ENCODE measurements at places on chromosomes 16 and 17.

DNA sequence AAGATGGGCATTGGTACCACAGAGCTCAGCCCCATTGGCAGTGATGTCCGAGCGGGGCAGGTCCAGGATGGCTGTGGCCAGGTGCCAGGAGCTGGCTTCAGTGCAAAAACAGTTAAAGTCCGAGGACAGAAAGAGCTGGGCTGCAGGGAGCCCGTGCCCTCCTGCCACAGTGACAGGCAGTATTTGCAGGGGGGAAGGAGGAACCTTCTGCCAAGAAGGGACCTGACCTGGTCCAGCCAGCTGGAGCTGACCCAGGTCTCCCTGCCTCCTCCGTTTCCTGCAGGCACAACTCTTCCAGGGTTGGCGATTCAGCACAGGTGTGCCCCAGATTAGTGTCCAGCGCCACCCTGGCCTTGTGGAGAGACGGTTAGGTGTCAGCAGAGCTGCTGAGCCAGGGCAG is 199.0 kb downstream of the ENGASE start:
- DNase-seq: no peak

DNA sequence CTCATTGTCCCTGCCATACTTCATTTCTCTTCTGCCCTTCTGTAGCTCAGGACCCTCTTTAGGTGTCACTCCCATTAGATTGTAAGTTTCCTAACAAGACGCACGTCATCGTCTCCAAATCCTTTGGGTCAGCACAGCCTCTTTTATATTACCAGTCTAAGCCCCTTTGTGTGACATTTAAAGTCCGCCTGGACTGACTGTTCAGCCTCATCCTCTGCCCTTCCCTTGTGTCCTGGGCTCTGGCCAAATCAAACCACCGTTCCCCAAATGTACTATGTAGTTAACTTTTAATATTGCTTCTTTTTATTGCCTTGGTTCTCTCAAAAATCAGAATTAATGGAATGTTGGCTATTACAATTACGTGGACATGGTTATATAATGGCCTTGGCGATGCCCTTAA is 38.2 kb downstream of the PITPNC1 start:
- no peak for DNase-seq

GRCh38 chr17:60738287-60738686 is 60.6 kb downstream of the BCAS3 start:
- no peak for DNase-seq

GRCh38 chr17:50050431-50051032 is 5.4 kb upstream of the ITGA3 start:
- DNase-seq: no peak

GRCh38 chr17:44005527-44006271 is 1.3 kb downstream of the NAGS start:
- no peak for DNase-seq

GRCh38 chr16:59148056-59148768 is 414.1 kb upstream of the GOT2 start:
- no peak for DNase-seq

GRCh38 chr17:27569884-27570577 is 61.0 kb upstream of the LGALS9 start:
- no peak for DNase-seq

DNA sequence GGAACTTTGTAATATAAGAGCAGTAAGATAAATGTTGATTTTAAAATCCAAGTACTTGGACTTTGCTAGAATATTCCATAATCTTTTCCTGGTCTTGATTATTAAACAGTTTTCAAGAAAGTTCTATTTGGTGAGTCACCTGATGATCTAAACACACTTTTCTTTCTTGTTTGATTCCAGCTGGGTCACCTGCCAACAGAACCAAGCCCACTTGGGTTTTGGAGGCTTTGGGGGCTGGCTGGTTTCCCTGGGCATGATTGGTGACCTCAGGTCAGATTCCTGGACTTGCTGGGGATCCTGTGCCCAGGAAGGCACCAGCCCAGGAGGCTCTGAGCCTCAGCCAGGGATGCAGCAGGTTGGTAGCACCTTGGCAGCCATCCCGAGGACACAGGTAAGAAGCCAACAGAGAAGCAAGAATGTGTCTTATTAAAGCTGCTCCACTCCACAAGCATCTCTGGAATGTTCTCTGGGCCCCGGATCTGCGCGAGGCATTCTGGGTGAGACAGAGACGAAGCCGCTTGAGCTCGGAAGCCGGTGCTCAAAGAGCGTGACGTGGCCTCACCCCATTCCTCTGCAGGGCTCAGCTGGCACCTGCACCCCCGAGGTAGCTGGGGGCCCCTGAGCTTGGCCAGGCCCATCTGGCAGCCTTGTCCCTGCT is 3.1 kb upstream of the TEX19 start:
- DNase-seq: no peak

DNA sequence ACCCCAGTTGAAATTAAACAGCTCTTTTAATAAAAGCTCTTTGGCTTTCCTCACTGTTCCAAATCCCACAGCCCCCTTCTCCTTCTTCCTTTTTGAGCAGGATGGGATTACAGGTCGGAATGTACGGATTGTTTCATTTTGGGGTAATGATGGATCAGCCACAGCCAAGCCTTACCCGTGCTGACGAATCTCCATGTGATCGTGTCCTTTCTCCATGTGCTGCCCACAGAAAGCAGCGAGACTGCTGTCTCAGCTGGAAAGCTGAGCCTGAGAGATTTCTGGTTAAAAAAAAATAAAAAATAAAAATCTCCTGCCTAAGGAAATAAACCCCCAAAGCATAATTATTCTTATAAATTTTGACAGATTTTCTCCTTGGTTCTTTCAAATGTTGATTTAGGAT is 276.6 kb downstream of the CPPED1 start:
- DNase-seq: no peak

- no peak for DNase-seq
Observed at GRCh38 chr16:11398136-11398535, 52.9 kb downstream of the RMI2 start.

DNA sequence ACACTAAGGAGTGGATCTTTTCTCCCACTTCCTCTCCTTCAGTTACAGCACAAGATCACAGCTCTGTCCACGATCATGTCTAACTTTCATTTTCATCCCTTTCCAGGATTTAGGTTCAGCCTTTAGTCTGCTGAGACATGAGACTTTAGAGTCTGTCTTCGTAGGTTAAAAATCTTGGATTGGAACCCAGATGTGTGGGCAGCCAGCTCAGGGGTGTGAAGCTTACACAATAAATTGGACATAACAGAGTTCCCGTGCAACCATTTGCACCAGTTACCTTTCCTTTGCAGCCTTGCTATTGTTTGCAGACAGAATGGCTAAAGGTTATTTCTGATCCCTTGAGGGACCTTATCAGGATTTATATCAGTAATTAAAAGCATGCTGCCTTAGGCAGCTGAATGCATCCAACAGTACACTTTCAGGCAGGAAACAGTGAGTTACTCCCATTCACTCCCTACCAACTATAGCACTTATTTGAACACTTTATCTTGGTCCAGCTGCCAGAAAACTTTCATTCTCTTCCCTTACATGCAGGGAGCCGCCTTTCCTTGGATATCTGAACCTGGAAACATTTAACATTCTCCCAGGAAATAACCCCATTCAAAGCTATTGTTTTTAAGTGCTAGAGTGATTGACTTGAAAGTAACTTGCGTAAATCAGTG is 87.3 kb downstream of the TMEM100 start:
- DNase-seq: no peak

- DNase-seq: peak; percentile 66
Observed at GRCh38 chr17:58402679-58403078, 14.7 kb downstream of the RNF43 start.

DNA sequence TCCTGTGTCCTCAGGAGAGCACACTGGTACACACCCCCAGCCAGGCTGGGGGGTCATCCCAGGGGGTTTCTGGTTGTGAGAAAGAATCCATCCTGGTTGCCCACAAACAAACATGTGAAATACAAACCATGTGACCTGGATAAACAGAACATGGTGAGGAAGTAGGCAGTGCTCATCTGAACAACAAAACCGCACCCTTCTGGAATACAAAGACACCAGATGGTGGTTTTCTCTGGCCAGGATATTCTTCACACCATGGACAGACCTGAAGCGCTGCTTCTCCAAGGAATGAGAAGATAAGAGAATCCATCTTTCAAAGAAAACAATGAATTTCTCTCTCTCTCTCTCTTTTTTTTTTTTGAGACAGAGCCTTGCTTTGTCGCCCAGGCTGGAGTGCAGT is 302.3 kb downstream of the SLC39A11 start:
- no peak for DNase-seq

DNA sequence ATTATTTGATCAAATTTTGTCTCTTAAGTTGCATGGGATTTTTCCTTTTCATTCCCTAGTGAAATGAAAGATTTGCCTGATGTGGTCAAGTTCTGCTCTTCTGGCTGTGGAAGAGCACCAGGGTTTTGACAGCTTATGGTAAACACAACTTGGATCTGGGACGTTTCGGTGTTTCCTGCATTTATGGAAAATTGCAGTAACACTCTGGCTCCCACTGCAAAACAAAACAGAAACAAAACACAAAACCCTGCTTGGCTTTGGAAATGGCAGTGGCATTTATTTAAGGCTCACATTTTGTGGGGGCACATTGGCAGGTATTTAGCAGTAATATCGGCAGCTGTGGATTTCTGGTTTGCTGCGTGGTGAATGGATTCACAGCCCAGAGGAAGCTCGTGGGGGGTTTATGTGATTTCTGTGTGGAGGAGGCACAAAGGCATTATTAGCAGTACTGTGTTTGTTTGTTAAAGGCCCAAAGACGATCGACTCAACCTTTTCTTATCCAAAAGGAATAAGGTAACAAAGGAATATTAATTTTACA is 377.8 kb downstream of the SNX29 start:
- DNase-seq: no peak
